ENCODE measurements at places on chromosomes 6 and 20.
A peak's percentile ranks its signal among the peaks of the same experiment; 100 is the strongest.

GRCh38 chr6:156359912-156360311 lies 417.3 kb upstream of the ARID1B start:
- no peak for DNase-seq

- DNase-seq: no peak
Measured at GRCh38 chr6:156885562-156885961, 108.4 kb downstream of the ARID1B start.

GRCh38 chr6:152170702-152171667 lies 363.5 kb downstream of the ESR1 start:
- peak; percentile 7 for DNase-seq

GRCh38 chr6:141260627-141261015 lies 872.1 kb upstream of the GJE1 start:
- DNase-seq: no peak

DNA sequence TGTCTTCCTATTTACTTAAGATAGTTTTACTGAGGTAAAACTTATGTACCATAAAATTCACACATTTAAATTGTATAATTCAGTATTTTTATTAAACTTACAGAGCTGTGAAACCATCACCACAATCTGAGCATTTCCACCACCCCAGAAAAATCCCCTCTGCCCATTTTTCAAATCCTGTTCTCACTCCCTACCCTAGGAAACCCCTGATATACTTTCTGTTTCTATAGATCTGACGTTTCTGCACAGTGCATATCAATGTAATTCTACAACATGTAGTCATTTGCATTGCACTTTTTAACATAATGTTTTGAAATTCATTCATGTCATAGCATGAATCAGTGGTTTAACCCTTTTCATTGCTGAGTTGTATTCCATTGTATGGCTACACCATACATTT lies 96.7 kb upstream of the OPRM1 start:
- DNase-seq: no peak

GRCh38 chr6:170464080-170464479 lies 89.0 kb downstream of the PSMB1 start:
- DNase-seq: no peak

DNA sequence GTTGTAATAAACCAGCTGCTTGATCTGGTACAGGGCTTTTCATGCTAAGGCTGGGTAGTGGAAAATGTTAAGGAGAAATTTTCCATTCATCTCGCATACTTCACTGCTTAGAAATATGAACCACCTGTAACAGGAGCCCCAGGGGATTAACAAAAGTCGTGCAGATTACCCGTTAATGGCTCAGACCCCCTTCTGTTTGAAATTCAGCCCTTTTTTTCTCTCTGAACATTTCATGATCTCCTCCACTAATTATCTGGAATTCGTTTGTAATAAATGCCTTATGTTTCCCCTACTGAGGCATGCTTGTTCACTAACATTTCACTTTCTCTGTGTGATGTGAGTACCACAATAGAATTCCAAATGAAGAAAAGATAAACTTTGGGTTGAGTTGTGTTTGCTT lies 336.4 kb upstream of the HSF2 start:
- DNase-seq: no peak

DNA sequence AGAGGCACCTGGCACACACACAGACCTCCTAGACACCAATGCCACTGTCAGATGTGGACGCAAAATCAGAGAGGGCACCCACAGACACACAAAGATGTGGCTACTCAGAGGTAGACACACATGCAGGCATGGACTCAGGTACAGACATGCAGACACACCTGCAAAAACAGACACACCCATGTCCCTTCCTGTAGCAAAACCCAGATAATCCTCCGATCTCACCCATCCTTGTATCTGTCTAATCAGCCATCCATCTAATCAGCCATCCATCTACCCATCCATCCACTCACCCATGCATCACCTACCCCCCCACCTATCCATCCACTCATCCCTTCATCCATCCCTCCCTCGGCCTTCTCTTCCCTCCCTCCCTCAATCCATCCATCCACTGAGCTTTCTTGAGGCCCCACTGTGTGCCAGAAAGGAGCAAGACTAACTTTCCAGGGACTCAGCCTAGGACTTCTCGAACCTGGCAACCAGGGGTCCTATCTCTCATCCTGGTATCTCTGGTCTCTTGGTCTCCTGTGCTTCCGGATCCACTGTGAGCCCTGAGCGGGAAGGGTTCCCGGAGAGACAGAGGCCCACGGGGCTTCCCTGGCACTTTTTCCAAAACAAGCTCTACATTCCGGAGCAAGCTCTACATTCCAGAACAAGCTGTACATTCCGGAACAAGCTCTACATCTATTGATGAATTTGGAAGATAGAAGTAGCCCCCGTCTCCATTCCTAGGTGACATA lies 1.1 kb upstream of the TGM2 start:
- peak; percentile 72 for DNase-seq

- no peak for DNase-seq
Measured at GRCh38 chr6:166512567-166512966, 73.9 kb downstream of the RAMACL start.

GRCh38 chr6:37260040-37260439 lies 2.1 kb upstream of the TMEM217 start:
- DNase-seq: no peak

DNA sequence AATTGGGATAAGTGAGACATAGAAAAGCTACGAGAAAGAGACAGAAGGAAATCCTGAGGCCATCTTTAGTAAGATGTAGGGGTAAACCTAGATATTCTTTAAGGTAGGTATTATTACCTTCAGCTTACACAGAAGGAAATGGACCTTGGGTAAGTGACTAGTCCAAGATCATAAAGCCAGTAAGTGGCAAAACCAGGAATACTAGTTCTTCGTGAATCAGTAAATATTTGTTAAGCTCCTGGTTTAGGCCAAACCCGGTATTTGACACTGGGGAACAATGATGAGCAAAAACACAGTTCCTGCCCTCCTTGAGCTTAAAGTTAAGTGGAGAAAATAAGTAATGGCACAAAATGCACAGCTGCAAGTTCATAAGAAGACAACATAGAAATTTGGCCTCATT lies 5.3 kb downstream of the TRIM39 start:
- DNase-seq: peak; percentile 47

- no peak for DNase-seq
Measured at GRCh38 chr20:13202565-13202964, 18.5 kb upstream of the ISM1 start.

- DNase-seq: peak; percentile 44
Measured at GRCh38 chr20:50815162-50815989, 20.5 kb downstream of the BCAS4 start.

DNA sequence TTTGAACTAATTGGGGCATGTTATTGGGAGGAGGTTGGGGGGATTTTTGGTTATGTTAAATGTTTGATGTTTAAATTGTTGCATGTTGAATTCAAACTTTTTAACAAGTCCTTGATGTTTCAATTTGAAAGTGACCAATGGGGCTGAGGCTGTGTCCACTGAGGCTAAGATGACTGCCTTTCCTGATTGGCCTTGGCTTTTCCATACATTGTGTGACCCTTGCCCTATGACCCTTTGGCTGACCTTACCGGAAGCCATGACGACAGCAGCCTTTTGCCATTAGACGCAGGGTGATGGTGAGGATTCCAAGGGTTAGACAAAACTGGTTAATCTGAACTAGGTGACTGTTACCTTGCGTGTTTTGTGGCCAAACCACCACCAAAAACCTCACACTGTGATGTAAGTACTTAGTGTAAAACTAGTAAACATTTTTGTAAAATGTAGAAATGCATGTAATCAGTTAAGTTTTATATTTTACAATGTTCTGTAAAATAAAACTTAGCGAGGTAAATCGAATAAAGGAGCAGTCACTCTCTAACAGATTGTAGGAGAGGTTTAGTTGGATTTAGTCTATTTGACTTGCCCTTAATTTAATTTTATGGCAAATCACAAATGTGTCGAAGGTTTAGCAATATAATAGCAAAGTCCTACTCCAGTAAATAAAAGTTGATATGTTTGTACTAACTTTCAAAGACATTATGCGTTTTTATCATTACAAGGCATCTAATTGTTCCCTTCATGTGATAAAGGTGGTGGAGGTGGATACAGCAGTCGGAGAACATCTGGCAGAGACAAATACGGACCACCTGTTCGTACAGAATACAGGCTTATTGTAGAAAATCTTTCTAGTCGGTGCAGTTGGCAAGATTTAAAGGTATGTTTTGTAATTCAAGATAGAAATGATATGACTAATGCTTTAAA lies 1.6 kb downstream of the SRSF6 start:
- peak; percentile 20 for DNase-seq

DNA sequence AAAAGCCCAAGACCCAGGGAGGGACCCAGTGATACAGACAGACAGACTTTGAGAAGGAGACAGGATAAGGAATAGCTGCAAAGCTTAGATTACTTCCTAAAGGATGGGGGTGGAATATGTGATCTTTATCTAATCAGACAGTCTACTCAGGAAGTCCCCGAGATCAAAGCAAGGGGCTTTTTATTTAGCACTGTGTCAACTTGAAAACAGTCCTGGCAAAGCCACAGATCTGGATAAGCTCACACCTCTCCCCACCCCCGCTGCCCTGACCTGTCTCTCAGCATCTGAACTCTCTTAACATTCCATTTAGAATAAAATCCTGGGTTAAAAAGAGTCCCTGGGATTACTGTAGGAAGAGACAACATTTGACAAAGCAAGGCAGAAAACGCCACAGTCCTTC lies 101.5 kb downstream of the ISM1 start:
- no peak for DNase-seq

DNA sequence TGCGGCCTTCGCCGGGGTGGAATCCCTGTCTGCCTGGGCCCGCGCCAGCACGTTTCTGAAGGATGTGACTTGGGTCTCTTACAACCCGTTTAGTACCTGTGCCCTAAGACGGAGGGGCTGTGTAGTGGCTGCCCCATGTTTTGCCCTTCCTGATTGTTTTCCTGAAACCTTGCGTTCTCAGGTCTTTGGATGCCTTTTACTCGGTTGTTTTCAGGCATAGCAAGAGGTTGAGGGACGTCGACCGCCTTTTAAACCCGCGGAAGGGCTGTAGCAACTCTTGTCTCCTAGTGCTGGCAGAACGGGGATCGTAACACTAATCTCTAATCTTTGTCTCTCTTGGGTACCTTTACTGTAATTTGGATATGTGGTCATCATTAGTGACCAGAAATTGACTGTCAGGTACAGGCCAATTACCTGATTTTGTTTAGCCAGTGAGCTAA lies 706 bp upstream of the NANP start:
- DNase-seq: no peak

DNA sequence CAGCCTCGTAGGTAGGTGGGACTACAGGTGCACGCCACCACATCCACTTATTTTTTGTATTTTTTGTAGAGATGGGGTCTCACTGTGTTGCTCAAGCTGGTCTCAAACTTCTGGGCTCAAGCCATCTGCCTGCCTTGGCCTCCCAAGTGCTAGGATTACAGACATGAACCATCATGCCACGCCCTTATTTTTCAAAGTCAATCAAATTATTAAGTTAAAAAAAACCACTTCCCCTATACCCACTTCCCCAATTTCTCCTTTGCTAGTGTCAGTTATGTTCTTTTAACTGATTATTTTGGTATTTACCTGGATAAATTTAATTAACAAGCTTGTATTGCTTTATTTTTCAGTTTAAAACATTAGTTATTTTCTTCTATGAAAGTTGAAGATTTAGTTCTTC lies 49.6 kb downstream of the RIOK1 start:
- DNase-seq: no peak

- peak; percentile 55 for DNase-seq
Measured at GRCh38 chr6:83511901-83512681, at the start of gene PRSS35. Gene PRSS35 (plus strand): TSS chr6:83512534. CDS start chr6:83523442, 10,908 bp downstream.

DNA sequence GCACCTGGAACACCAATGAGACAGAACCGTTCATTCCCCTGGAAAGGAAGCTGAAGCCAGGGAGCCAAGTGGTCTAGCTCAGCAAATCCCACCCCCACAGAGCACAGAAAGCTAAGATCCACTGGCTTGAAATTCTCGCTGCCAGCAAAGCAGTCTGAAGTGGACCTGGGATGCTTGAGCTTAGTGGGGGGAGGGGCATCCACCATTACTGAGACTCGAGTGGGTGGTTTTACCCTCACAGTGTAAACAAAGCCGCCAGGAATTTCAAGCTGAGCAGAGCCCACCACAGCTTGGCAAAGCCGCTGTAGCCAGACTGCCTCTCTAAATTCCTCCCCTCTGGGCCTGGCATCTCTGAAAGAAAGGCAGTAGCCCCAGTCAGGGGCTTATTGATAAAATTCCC lies 53.1 kb downstream of the KIF16B start:
- no peak for DNase-seq

DNA sequence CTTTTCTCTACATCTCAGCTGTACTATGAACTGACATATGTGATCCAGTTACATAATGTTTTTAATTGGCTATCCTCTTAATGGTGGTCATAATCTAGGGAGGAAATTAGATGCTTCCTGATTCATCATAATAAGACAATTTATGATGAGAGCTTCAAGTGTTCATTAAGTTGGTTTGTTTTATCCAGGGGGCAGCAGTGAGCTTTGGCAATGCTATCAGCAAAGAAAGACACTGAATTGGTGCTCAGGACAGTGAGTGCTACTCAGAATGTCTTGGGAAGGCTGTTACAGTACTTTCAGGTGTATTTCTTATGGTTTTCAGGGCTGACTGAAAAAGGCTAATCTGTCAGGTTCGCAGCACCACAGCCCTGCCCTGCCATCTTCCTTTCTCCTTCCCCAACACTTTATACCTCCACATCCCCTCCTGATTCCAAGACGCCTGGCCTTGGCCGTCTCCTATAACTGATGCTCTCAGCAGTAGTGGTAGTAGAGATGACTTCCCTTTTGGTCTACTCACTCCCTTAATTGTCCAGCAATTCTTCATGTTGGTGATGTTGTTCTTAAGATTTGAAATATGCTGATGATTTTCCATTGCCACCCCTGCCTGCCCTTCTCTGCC lies 67.0 kb upstream of the TNFAIP3 start:
- DNase-seq: peak; percentile 88

GRCh38 chr20:1299522-1299921 lies 29.4 kb downstream of the SDCBP2 start:
- DNase-seq: no peak

DNA sequence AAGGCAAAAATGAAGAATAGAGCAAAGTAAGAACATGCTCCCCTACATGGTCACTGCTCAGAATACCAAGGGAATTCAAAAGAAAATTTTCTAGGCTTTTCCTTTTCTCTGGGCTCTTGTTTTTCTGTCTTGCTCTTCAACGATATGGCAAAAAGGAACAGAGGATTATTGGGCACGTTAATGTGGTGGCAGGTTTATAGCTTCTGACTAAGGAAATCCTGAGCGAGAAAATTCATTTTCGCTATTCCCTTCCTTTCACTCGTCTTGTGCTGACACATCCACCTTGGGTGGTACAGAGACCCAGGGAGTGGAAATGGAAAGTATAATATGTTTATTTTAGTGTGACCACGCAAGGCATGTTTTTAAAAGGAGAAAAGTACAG lies 132.8 kb downstream of the TRIM27 start:
- DNase-seq: no peak
